ENCODE measurements at places on chromosomes 1 and 21.

GRCh38 chr1:192453360-192453992 lies 122.1 kb upstream of the RGS1 start:
- DNase-seq: no peak

GRCh38 chr1:197638316-197638715 lies 137.0 kb downstream of the DENND1B start:
- DNase-seq: no peak

- no peak for DNase-seq
Measured at GRCh38 chr21:41820384-41821080, 53.7 kb upstream of the RIPK4 start.

GRCh38 chr1:28450561-28450960 lies 55.3 kb upstream of the RCC1 start:
- no peak for DNase-seq

DNA sequence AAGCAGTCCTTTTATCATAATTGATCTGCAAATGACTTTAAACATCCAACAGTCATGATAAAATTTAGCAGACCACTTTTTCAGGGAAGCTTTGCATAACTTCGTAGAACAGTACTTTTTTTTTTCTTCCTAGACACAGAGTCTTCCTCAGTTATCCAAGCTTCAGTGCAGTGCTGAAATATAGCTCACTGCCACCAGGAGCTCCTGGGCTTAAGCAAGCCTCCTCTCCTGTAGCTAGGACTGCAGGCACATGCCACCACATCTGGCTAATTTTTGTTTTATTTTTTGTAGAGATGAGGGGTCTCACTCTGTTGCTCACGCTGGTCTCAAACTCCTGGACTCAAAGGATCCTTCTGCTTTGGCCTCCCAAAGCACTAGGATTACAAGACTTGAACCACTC lies 3.8 kb downstream of the F13B start:
- no peak for DNase-seq

DNA sequence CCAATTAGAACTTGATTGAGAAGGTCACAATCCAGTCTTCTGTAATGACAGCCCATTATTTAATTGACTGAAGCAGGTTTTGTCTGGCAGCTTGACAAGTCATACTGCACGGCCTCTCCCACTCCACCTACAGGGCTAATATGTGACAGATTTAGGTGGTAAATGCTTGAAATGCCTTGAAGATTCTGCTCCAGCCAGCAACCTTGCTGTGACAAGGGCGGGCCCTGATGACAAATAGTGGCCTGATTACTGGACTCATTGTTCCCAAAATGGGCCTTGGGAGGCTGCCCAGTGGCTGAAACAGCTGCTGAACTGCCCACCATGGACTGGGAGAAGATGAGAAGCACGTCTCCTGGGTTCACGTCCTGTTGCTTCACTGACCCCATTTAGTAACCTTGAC lies 30.0 kb upstream of the CRNN start:
- DNase-seq: no peak

GRCh38 chr1:204821476-204821875 lies 49.2 kb upstream of the NFASC start:
- no peak for DNase-seq

DNA sequence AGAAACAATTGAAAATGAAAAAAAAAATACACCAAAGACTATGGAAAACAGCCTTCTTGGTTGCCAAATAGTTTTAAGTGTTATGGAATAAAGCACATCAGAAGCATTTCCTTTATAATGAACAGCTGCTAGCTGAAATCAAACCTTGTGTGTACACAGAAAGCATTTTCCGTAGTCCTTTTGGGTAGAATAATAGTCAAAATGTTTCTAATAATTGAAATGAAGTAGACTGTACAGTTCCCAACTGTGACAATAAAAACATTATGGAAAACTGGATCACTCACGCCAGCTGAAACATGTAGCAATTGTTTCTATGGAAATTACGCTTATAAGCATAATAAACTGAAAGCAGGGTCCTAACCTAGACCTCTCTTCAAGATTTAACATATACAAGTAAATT lies 856.3 kb upstream of the B3GALT2 start:
- DNase-seq: no peak

GRCh38 chr1:24609949-24610517 lies 33.1 kb upstream of the SRRM1 start:
- DNase-seq: no peak

DNA sequence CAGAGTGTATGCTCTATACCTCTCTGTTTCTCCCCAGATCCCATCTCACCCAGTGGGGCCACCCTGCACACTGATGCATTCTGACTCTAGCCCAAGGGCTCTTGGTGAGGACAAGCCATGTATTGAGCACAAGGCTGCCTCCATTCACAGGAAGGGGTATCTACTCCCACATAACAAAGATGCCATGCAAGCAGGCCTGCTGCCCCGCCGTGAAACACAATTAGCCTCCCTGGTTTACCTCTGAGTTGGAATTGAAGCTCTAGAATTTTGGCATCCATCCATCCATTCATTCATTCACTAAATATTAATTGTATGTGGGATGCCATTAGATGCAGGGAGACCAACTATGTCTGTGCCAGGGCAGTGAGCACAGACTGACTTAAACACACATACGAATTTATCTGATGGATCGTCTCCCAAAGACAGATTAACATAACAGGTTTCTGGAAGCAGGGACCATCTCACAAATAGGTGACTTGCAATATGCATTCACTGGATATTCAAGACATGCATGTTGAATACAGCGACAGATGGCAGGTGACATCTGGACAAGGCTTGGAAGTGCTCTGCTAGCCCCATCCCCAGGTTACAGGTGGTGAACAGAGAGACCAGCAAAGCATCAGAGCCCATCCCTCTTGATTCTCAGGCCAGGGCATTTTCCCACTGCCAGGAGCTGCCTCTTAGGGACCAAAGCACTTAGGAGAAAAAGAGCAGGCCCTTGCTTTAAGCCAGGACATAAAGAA lies 34.3 kb downstream of the TRABD2B start:
- no peak for DNase-seq

GRCh38 chr21:42056996-42057689 lies 14.0 kb upstream of the UMODL1 start:
- DNase-seq: peak; percentile 88

GRCh38 chr1:85137660-85138059 lies 63.2 kb downstream of the SYDE2 start:
- DNase-seq: no peak

GRCh38 chr1:201742955-201743805 lies 85.8 kb upstream of the IPO9 start:
- DNase-seq: no peak

GRCh38 chr1:91736715-91737615 lies 149.0 kb downstream of the TGFBR3 start:
- no peak for DNase-seq

DNA sequence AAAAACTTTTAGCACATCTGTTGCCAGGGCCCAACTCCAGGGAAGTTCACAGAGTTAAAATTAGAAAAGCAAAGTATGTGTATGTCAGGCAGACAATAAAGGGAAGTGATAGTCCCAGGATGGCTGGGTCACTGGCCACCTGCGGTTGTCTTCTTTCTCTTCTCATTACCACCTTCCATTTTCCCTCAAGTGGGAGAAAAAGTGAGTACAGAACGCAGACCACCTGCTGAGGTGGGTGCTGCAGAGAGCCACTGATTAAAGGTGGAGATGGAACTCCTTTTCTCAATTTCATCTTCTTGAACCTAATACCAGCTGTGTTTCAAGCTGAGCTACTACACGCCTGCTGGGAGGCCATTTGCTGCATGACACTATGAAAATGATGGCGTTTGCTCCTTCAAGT lies 88.8 kb upstream of the PDE4B start:
- DNase-seq: no peak

DNA sequence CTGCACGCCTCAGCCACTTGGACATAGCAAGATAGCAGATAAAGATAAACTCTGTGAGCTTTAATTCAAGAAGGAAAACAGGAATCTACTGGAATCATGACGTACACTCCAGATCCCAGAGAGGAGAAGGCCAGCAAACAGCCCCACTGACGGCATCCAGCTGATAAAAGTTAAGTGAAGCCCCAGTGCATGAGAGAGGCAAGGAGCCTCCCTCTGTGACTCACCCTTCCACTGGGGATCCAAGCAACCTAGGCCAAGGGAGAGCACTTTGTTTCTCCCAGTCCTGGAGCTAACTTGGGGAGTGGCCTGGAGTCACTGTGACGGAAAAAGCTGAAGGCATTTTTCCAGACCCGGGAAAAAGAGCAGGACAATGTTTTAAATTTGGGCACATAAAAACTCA lies 270.0 kb downstream of the AKT3 start:
- DNase-seq: no peak

DNA sequence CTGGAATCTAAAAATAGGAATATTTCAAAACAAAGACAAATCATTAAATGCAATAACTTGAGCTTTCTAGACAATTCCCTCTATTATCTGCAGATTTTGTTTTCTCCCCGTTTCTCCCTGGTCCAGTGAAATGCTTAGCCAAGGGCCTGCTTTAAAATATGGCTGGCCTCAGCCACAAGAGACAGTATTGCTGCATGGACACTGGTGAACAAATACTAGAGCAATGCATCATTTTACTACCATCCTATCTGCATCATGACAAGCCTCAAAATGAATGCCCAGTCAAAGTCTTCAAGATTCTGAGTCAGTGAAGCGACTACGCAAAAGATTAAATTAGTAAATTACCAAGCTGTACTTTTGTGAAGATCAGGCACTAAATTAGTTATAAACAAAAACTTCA lies 80.5 kb downstream of the ENAH start:
- peak; percentile 56 for DNase-seq

GRCh38 chr1:1291548-1292441 lies 11.6 kb downstream of the SCNN1D start:
- no peak for DNase-seq

DNA sequence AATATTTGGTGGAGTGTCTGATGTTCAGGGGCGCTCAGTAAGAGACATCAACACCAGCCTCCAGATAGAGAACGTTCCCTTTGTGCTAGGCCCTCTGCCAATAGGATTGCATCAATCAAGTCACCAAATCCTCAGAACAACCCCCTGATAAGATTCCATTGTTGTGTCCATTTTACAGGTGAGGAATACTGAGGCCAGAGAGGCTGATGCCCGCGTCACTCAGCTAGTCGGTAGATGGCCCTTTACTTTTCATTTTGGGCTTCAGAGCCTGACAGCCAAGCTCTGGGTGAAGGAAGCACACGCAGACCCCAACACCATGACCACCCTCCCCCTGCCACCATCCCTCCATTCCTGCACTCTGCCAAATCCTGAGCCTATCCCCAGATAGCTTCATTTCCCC lies 406.2 kb downstream of the PTPRU start:
- DNase-seq: no peak

GRCh38 chr1:162328512-162328911 lies 48.1 kb downstream of the SPATA46 start:
- DNase-seq: no peak

DNA sequence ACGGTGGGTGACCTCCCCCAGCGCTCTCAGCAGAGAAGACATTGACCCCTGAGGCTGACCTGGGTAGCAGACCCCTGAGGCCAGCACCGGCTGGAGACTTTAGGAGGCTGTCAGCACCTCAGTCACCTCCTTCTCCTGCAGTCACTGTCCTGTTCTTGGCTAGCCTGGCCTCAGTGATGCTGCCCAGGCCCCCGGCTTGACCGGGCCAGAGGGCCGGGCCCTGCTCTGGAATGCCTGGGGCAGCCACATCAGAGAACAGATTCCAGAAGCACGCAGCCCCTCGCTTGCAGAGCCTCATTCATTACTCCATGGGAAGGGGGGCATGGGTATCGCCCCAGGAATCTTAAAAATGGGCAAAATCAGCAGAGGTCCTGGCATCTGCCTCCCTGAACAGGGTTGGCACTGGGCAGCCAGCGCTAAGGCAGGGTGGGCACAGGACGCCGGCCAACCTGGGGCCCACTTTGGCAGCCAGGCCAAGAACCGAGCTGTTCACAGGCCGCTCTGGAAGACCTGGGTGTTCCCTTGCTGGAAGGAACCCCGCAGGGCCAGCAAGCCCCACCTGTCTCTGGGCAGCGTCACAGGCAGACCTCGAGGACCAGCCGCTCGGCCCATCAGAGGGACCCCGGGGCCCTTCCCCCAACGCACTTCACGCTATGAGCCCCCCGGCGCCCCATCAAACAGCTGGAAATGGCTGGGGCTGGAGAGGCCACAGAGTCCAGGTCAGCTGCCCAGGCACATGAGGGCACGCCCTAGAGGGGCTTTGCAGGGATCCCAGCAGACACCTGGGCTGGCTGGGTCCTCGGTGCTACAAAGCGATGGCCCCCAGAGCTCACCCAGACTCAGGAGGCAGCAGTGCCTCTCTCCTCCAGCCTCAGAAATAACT lies 45.1 kb downstream of the MEGF6 start:
- no peak for DNase-seq

DNA sequence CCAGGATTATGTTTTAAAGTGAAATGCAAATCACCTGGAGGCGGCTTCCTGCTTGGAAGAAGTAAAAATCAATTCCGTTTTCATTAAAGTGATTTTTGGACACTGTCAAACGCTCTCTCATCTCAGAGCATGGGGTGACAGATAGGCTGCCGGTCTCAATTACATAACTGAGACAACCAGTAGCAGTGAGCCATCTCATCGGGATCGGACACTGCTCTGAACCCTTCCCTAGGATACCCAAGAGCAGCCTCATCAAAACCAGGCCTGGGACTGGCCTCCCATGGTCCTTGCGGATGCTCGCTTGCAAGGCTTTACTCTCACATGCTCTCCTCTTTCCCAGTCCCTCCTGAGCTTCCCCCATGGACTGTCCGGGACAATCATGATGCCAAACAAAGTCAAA lies 12.1 kb downstream of the KCND3 start:
- DNase-seq: no peak

GRCh38 chr1:62281922-62282555 lies 37.2 kb downstream of the KANK4 start:
- no peak for DNase-seq

- DNase-seq: no peak
Measured at GRCh38 chr1:217311766-217312165, 319.1 kb downstream of the GPATCH2 start.

- no peak for DNase-seq
Measured at GRCh38 chr21:14384453-14384852, 1.5 kb upstream of the HSPA13 start.

DNA sequence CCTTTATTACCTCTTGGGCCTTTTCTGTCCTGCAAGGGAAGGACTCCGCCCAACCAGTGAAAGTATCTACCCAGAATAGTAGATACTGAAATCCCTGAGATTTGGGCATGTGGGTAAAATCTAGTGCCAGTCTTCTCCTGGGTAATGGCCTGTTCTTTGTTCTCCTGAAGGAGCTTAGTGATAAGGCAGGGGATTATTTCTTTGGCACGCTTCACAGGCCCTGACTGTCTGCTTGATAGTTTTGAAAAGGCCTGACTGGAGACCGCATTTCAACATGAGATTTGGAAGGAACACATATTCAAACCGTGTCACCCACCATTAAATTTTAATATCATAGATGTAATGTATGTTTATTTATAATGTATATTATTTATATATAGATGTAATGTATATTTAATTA lies 48.9 kb downstream of the RASAL2 start:
- no peak for DNase-seq

Data from stromal cell of bone marrow (primary cell).